ENCODE measurements at places on chromosomes 7 and 10. TPM values are rescaled to one million over a fixed set of nuclear protein-coding genes. Genes with fewer than 3 reads are reported as not detected.

NEUROG3 gene
- not detected for total RNA-seq

AGAP4 gene
- 1.8 TPM for total RNA-seq

AKR1D1 gene
- not detected for total RNA-seq

ANKRD2 gene
- total RNA-seq = 1.8 TPM

MMP21 gene
- 0.26 TPM for total RNA-seq

ENTPD1 gene
- total RNA-seq = 3.3 TPM

SLC16A12 gene
- under 0.01 TPM for total RNA-seq

EBLN1 gene
- not detected for total RNA-seq

ITGB8 gene
- 100 TPM for total RNA-seq

CLCN1 gene
- total RNA-seq = under 0.01 TPM

Measured in fibroblast of lung (primary cell).